ENCODE measurements at places on chromosomes 16 and 17.

- DNase-seq: no peak
Measured at GRCh38 chr16:66359811-66360608, 6.5 kb upstream of the CDH5 start.

DNA sequence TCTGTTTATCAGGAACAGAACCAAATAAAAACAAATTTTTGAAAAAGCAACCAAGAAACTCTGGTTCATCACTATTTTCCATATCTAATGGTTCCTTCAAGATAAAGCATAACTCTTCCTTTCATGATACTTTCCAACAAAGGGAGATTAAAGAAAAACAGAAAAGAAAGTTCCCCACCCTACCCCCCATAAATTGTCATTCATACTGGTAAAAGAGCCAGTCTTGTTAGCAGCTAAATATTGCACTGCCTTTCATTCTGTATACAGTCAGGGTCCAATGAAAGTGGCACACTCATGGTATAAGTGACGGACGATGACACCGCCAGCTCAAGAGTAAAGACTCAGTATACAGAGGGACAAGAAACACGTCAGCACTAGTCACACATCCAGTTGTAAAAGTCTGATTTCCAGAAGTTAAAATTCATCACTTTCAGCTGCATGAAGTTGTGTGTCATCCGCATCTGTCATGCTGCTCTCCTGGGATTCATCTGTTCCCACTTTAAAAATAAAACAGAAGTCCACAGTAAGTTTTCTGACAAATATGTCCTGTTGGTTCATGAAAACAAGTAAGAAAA, 68.5 kb downstream of the CDC27 start:
- no peak for DNase-seq

DNA sequence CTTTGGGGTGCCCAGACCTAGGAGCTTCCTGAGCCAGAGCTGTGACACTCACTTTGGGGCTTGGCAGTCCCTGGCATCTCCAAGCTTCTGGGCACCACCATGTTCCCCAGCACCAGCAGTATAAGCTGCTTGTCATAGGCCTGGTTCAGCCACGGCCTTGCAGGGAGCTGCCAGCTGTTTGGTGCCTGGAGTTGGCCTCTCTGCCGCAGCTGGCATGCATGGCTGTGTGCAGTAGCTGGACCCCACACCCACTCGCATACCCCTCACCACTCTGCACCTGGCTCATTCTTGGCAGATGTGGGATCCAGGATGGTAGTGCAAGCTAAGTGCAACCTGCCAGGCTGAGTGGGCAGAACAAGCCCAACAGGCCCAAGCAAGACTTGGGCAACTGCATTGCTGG, 73.4 kb upstream of the BRD7 start:
- DNase-seq: no peak

DNA sequence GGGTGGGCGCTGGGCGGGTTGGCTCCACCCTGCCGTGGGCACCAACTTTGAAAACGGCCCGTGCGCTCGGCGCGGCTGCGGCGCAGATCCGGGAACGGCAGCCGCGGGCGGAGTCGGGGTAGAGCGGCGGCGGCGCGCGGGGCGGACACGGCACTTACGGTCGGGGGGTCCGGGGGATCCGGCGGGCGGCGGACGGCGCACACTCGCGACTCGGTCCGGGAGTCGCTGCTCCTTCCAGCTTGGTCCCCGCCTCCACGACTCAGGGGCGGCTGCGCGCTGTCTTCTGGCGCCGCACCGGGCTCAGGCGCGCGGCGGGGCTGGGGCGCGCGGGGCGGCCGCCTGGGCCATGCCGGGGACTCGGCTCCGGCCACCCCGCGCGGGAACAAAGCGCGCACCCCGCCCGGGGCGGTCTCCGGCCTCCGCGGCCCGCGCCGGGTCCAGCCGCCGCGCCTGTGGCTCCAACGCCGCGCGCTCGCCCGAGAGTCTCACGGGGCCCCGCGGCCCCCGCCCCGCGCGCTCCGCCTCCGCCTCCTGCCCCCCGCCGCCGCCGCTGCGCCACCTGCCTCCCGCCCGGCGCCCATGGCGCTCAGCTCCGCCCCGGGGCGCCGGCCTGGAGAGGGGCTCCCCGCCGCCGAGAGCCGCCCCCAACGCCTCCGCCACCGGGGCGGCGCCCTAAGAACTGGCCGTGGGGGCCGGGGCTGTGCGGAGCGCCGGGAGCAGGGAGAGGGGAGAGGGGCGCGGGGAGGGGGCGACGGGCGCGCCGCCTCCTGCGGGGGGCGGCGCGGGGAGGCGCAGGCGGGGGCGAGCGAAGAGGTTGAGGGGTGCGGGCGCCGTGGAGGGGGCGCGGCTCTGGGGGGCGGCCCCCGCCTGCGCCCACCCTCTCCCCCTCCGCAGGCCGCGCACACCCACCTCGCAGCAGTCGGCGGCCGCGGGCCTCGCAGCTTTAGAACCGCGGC, 35.9 kb downstream of the CBFA2T3 start:
- no peak for DNase-seq

DNA sequence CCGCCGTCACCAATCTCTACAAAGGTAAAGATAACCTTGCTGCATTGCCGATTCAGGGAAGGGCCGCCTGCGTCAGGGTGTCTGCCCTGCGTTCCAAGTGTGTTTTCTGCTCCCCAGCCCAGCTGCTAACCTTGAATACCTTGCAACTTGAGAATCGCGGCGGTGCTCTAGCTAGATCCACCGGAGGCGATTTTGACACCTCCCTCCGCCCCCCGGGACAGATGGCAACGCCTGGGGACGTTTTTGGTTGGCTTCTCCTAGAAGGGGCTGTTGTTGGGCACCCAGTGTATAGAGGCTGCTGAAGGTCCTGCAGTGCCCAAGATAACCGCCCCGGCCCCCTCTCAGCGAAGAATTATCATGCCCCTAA, 1.5 kb downstream of the HAPSTR1 start:
- DNase-seq: peak; percentile 26

- peak; percentile 74 for DNase-seq
Measured at GRCh38 chr17:42342242-42343008, 45.8 kb downstream of the STAT3 start.

- no peak for DNase-seq
Measured at GRCh38 chr17:39208136-39208535, 8.1 kb downstream of the RPL19 start.

GRCh38 chr16:24800586-24800985, 45.2 kb upstream of the SLC5A11 start:
- DNase-seq: no peak

DNA sequence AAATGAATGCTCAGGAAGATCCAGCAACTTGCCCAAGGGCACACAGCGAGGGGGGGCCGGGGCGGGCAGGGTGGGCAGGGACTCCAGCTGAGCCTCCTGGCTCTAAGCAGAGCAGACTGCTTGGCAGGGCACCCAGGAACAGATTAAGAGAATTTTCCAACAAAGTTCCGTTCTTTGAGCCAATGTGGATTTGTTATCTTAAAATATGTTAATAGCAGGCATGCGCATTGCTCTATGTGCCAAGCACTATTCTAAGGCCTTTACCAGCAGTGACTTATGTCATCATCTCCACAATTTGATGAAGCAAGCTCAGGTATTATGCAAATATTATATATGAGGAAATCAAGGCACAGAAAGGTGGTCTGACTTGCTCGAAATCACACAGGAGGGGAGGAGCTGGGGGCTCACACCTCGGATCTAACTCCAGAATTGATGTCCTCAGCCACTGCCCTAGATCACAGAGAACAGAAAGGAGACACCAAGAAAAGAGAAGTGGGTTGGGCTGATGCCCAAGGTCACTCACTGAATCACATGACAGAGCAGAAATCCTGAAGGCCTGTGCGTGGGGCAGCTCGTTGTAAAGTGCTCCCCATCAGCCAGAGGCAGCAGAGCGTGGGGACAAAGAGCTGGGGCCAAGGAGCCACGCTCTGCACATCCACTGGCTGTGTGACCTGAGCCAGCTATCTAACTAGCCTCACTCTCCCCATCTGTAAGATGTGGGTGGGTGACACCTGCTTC, 23.2 kb upstream of the MEAK7 start:
- DNase-seq: no peak

DNA sequence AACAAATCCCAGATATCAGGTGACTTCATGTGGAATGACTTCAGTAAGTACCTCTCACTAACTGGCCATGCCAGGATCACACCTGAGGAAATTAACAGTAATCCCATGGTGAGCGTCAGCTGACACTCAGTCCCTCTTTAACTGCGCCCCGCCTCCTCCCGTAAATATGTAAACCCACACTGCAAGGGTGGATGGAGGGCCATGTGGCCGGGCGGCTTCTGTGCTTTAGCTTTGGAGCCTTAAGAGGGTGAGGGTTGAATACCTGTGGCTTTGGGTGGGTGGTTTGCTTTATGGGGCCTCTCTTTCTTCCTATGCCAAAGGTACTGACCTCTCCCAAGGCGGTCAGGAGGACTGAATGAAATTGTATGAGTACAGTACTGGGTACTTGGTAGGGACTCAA, 141.7 kb downstream of the MRM1 start:
- no peak for DNase-seq

DNA sequence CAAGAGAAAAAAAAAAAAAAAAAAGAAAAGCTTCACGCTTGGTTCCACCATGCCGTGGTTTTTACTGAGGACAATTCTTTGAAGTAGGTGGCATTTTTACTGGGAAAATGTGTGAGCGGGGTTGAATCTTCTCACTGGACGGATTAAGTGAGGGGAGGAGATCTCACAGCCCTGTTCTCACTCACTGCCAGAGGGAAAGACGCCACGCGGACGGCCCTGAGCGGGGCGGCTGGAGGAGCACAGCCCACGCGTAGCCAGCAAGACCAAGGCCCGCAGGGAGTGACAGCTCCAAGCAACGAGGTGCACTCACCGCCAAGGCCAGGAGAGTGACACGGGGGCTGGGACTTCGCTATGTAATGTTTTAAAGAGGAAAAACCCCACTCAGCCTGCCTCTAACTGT, 43.1 kb downstream of the MRM3 start:
- DNase-seq: no peak

GRCh38 chr17:69716556-69716955, 302.1 kb downstream of the MAP2K6 start:
- DNase-seq: no peak

GRCh38 chr17:67555855-67556254, 161.9 kb upstream of the NOL11 start:
- no peak for DNase-seq

DNA sequence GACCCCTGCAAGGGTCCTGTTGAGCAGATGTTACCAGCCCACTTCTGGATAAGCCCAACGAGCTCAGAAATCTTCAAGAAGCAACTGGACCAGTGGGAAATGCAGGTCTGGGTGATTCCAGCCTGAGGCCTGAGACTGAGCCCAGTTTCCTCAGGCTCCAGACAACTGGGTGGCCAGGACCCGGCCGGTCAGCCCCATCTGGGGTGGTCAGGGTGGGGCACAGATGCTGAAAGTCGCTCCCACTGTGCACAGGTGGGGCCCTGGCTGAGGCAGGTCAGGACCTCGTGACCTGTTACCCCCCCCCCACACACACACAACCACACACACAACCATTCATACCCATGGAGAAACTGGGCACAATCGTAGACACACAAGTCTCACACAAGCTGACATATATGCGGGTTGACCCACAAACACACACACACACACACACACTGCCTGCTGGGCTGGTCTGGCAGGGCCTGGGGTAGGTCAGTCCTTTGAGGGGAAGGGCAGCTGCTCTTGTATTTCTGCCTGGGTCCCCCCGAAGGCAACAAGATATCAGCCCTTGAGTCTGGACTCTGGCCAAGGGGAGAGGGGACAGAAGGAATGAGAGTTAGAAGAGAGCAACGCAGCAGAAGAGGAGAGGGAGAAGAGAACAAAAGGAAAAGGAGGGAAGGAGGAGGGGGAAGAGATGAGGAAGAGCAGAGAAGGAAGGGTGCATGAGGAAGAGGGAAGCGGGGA, 99.0 kb upstream of the CDH5 start:
- DNase-seq: no peak

- no peak for DNase-seq
Measured at GRCh38 chr17:44530896-44531418, 26.3 kb upstream of the FZD2 start.

GRCh38 chr16:79563921-79564320, 36.6 kb downstream of the MAF start:
- DNase-seq: no peak

GRCh38 chr17:40588552-40588951, 23.3 kb upstream of the CCR7 start:
- no peak for DNase-seq

- no peak for DNase-seq
Measured at GRCh38 chr16:47059991-47060390, 83.8 kb downstream of the NETO2 start.

GRCh38 chr17:82231562-82232321, 2.9 kb downstream of the SLC16A3 start:
- no peak for DNase-seq

DNA sequence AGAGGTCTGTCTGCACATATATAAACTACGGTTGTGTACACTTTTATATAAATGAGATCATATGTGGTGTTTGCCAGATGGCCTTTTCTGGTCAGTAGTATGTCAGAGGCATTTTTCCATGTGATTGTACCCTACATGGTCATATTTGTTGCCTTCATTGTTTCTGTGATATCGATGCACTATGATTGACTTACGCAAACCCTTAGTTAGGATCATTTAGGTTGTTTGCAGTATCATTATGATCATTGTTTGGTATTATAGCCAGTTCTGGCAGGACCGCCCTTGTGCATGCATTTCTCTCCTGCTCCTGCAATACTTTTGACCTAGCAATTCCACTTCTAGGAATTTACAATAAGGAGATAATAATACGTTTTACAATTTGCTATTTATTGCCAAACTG, 169.1 kb downstream of the MSI2 start:
- DNase-seq: no peak

GRCh38 chr16:4862639-4863038, 15.4 kb downstream of the UBN1 start:
- no peak for DNase-seq

DNA sequence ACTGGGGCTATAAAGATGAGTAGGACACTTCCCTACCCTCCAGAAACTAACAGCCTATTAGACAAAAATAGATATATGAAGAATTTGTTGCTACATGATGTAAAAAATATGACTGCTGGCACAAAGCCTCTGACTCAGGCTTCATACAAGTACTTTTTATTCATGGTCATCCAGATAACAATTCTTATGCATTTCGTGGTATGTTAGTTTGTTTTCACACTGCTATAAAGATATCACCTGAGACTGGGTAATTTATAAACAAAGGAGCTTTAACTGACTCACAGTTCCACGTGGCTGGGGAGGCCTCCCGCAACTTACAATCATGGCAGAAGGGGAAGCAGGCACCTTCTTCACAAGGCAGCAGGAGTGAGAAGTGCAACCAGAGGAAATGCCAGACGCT, 112.5 kb upstream of the HLF start:
- DNase-seq: no peak

- DNase-seq: no peak
Measured at GRCh38 chr16:49698453-49698815, 157.5 kb downstream of the ZNF423 start.

DNA sequence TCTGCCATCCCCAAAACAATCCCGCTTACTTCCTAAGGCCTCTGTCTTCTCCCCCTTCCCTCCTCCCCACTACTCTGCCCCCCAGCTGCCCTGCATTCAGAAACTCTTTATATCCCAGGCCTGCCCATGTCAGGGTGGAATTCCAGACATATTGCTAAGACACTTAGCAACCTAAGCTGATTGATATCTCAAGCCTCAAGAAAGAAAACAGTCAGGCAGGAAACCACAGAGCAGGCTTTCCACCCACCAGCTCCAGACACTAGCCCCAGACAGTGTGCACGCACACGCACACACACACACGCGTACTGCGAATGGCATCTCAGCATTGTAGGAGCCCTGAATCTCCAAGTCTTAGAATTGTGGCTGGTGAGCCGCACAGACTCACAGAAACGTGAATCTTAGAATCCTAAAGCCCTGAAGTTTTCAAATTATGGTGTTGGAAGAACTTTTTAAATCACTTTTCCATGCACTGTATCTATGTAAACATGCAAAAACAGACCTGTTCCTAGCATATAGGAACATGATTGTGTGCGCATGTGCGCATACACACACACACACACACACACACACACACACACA, 8.8 kb upstream of the LPCAT2 start:
- DNase-seq: peak; percentile 26

All from stimulated activated CD4-positive, alpha-beta T cell treated with anti-CD3 and anti-CD28 coated beads, Interleukin-1b, Interleukin-23, amount 100 ng/mL, for 48 hours (primary cell).